ENCODE measurements at places on chromosomes 6 and 20.

DNA sequence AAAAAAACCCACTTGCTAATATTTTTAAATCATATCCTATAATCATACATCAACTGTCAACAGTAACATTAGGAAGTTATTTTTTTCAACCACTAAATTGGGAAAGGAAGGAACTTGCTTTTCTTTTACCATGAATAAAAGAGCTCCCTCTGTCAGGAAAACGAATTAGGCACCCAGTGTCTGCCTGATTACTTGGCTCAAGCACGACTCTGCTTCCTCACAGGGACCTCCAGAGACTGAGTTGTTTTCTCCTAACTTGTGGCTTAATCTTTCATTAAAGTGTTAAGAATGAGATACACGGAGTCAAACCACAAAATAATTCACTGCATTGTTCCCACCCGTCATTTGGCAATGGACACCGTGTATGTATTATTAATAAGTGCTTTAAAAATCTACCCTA, 1405.1 kb upstream of the EYS start:
- no peak for DNase-seq

GRCh38 chr20:43287637-43288036, 97.9 kb upstream of the PTPRT start:
- no peak for DNase-seq

- peak; percentile 56 for DNase-seq
Measured at GRCh38 chr6:41939176-41939847, 2.3 kb downstream of the CCND3 start.

- no peak for DNase-seq
Measured at GRCh38 chr20:29427201-29428060, 1830.0 kb upstream of the DEFB115 start.

DNA sequence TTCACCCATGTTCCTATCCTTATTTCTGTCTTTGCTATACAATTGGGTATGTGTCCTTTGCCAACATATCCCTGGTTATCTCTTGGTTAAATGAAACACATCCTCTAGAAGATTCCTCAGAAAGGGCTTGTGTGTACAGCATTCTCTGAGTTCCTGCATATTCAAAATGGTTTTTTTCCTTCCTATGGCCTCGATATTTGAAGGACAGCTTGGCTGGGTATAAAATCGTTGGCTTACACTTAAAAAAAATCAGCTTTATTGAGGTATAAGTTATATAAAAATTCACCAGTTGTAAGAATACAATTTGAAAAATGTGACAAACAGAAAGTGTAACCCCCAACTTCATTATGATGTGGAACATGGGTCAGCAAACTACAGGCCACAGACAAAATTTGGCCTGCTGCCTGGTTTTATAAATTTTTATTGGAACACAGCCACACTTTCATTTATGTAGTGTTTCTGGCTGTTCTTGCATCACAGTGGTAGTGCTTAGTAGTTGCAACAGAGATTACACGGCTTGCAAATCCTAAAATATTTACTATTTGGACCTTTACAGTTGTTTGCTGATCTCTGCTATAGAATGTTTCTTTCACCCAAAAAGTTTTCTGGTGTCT, 16.7 kb downstream of the PCMT1 start:
- no peak for DNase-seq

DNA sequence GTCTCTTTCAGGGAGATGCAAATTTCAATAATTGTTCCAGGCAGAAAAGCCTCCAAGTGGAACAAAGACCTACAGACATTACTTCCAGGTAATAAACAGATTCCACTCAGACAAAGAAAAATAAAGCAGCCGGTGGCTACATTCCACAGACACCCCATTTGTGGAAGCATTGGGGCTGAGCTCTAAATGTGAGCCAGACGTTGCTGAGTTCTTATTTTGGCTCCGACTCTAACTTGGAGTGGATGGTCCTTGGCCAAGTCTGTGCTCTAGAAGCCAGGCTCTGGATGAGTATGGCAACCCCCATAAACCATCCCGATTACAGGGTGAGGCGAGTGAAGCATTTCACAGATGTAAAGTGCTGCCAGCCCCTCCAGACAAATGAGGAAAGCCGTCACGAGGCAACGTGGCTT, 6.6 kb downstream of the TRAM2 start:
- DNase-seq = no peak

GRCh38 chr20:47857569-47858464, 72.5 kb upstream of the SULF2 start:
- DNase-seq = no peak

DNA sequence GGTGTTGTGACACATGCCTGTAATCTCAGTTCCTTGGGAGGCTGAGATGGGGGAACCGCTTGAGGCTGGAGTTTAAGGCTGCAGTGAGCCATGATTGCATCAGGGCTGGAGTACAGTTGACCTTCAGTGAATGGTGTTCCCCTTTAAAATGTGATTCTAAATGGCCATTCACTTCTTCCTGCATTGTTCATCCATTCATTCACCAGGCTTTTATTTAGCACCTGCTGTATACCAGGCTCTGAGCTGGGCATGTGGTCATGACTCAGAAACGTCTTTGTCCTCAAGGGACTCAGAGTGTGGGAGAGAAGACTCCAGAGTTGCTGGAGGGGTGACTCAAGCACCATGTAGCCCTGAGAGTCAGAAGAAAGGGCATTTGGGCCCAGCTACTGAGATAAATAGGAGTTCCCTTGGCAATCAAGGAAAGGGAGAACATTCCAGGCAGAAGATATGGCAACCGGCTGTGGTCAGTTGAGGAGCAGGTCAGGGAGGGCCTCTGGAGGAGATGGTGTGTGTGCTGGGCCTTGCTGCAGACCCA, 101.1 kb downstream of the DLGAP4 start:
- no peak for DNase-seq

GRCh38 chr6:1110941-1111349, 201.0 kb upstream of the FOXQ1 start:
- no peak for DNase-seq

DNA sequence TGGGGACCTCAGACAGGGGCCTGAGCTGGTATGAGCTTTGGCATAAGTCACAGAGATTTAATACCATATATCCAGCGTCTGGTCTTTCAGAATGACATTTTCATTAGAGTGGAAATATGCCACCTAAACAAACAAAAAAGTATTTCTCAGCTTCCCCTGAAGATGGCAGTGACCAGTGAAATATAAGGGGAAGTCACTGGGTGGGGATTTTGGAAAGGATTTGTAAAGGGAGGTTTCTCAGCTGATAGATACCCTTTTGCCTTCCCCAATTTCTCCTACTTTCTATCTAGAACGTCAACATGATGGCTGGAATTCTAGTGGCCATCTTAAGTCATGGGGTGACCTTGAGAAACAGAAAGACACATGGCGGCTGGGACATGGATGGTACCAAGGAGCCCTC, 137.7 kb upstream of the LRFN2 start:
- DNase-seq = no peak

- no peak for DNase-seq
Measured at GRCh38 chr6:17115251-17116116, 13.6 kb downstream of the STMND1 start.

DNA sequence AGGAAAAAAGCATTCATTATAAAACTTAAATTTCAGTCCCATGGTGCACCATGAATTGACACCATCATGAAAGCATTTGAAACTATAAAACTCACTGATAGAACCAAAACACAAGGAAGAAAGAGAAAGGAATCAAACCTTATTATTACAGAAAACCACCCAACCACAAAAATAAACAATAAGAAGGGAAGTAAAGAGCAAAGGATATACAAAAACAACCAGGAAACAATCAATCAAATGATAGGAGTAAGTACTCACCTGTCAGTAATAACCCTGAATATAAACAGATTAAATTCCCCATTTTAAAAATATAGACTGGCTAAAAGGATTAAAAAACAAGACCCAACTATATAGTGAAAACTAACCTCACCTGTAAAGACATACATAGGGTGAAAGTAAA, 5.8 kb downstream of the SLPI start:
- no peak for DNase-seq

- DNase-seq = no peak
Measured at GRCh38 chr20:13331536-13331935, 110.5 kb downstream of the ISM1 start.

GRCh38 chr6:40505191-40505810, 81.9 kb downstream of the LRFN2 start:
- DNase-seq = no peak

- DNase-seq = no peak
Measured at GRCh38 chr6:165266621-165267020, 42.8 kb downstream of the C6orf118 start.

DNA sequence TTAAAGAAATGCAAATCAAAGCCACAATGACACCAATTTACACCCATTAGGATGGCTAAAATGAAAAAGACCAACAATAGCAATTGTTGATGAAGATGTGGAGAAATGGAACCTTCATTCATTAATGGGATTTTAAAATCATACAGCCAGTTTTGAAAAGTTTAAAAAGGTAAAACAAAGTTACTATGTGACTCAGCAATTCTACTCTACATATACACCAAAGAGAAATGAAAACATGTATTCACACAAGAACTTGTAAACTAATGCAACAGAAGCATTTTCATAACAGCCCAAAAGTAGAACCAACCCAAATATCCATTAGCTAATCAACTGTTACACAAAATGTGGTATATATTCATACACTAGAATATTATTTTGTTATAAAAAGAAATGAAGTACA, 75.7 kb downstream of the PDSS2 start:
- DNase-seq = no peak

- DNase-seq = no peak
Measured at GRCh38 chr6:34021554-34022190, 124.2 kb downstream of the GRM4 start.

- no peak for DNase-seq
Measured at GRCh38 chr6:108510461-108511319, 50.0 kb upstream of the FOXO3 start.

- DNase-seq = no peak
Measured at GRCh38 chr6:149468179-149468578, 16.6 kb downstream of the ZC3H12D start.

DNA sequence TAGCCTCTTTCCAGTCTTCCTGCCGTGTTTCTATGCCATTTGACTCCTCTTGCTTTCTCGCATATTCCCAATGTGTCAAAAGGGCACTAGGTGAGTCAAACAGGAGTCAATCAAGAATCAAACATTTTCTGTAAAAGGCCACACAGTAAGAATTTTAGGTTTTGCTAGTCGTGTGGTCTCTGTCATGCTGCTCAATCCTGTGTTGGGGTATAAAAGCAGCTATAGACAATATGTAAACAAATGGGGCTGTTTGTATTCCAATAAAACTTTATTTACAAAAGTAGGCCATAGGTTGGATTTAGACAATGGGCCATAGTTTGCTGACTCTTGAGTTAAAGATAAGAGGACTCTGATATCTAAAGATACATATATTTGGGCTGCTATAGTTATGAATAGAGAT, 235.4 kb upstream of the BTBD3 start:
- DNase-seq = no peak

DNA sequence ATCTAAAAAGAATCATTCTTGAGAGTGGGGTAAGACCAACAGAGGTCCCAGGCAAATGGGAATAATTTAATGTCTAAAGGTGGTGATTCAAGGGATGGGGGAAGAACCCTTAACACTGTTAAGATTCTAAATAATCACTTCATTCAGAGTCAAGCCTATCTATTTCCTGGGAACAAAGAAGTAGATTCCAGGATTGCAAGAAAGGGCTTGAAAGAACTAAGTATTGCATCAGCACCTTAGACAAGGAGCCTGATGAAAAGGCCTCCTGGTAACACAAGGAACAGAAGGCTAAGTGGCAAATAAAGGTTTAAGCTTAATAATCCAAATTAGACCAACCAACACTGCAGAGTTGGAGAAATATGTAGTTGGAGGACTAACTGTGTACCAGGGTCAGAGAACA, 620.7 kb upstream of the BTBD3 start:
- no peak for DNase-seq

- DNase-seq = no peak
Measured at GRCh38 chr20:11227602-11228001, 553.8 kb upstream of the JAG1 start.

DNA sequence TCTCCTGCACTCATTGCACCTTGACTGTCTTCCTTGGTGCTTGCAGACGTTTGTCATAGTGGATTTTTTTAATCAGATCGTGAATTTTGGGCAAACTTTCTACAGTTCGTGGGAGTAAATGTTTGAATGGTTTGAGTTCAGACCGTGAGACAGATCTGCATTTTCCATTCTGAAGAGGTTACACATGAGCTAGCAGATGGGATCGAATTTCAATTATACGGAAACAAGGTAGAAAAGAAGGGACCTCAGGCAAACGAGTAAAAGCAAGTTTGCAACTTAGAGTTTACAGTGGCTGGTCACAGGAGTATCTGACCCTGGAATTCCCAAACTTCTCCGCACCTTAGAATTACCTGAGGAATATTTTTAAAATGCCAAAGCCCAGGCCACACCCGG, 17.2 kb upstream of the NCR2 start:
- no peak for DNase-seq

All from left lobe of liver (tissue), 2 donors.